ENCODE measurements at places on chromosomes 11 and 22.

GRCh38 chr11:116558504-116559211, 214.1 kb downstream of the BUD13 start:
- peak; percentile 32 for DNase-seq

DNA sequence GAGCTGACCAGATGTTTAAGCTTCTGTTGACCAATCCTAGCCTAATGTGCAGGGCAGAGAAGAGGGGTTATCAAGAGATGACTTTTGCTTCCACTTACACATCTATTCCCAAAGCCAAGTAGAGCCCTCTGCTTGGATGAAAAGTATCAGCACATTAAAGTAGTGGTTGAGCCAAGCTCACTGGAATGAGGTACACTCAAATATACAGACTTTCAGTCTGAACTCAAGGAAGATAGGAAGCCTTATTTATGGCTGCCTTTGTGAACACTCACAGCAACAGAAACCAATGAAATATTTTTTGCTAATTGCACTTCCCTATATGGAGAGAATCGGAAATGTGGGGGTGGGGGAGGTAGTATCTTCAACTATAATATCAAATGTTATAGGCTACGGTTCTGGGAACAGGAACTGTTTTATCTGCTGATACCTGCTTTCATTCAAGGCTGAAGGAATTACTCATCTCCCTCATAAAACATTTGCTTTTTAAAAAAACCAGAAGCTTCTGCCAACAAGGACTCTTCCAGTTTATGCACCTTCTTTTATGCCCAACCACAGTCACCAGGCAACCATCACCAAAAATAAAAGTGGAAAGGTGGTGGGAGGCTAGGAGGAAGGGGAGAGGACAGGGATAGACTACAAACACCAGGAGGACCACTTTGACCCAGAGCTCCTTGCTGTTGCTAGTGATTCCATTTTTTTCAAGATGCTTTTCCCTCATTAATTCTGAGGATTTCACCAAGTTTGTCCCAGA, 91.2 kb downstream of the CLPB start:
- DNase-seq, result no peak

GRCh38 chr22:20567993-20568417, 60.6 kb downstream of the MED15 start:
- DNase-seq, result peak; percentile 76

GRCh38 chr11:78429660-78430059, 12.0 kb upstream of the GAB2 start:
- no peak for DNase-seq

- no peak for DNase-seq
Observed at GRCh38 chr11:46879056-46879585, 33.0 kb upstream of the CKAP5 start.

DNA sequence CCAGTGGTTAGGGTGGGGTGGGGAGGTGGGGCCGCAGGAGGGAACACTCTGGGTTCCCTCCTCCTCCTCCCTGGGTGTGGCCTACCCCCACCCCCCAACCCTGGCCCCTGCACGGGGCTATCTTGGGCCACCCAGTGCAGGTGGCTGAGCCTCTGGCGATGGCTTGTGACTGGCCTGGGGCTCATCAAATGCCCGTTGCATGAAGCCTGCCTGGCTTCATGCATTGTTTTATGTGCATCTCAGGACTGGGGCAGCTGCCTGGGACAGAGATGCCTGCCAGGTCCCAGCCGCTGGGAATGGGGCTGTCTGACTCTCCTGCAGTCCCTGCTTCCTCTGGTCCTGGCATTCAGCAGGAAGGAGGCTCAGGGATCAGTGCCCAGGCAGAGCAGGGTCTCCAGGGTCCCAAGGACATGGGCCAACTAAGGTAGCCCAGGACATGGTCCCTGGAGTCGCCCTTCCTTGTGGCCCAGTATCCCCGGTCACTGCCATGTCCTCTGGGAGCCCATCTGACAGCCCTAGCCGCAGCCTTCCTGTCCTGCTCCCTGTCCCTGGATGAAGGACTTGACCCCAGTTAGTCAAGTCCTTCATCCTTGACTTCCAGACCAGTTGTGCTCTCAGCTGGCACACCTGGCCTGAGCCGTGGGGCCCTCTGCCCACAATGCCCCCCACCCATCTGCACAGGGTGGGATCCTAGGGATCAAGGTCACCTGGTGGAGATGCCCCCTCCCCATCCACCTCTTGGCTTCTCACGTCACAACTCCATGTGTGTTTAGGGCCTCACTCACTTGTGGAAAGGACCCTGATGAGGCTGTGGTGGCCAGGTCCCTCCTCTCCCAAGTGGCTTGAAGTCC, 112.1 kb upstream of the FGF3 start:
- DNase-seq, result no peak

- DNase-seq, result peak; percentile 99
Observed at GRCh38 chr22:37741312-37741795, 44.5 kb downstream of the TRIOBP start.

GRCh38 chr11:77111277-77111676, 8.6 kb downstream of the OMP start:
- peak; percentile 52 for DNase-seq

- no peak for DNase-seq
Observed at GRCh38 chr22:36003972-36004674, 24.5 kb downstream of the RBFOX2 start.

- DNase-seq, result peak; percentile 26
Observed at GRCh38 chr11:94511932-94512781, at the start of gene C11orf97. Gene C11orf97 (plus strand): TSS chr11:94512461. CDS start chr11:94512529, 68 bp downstream.

GRCh38 chr11:34633990-34634693, 13.2 kb downstream of the EHF start:
- DNase-seq, result peak; percentile 57

- DNase-seq, result peak; percentile 94
Observed at GRCh38 chr11:118415739-118416068, 14.3 kb downstream of the ATP5MG start.

- no peak for DNase-seq
Observed at GRCh38 chr22:43014316-43014868, 557 bp downstream of the PACSIN2 start.

DNA sequence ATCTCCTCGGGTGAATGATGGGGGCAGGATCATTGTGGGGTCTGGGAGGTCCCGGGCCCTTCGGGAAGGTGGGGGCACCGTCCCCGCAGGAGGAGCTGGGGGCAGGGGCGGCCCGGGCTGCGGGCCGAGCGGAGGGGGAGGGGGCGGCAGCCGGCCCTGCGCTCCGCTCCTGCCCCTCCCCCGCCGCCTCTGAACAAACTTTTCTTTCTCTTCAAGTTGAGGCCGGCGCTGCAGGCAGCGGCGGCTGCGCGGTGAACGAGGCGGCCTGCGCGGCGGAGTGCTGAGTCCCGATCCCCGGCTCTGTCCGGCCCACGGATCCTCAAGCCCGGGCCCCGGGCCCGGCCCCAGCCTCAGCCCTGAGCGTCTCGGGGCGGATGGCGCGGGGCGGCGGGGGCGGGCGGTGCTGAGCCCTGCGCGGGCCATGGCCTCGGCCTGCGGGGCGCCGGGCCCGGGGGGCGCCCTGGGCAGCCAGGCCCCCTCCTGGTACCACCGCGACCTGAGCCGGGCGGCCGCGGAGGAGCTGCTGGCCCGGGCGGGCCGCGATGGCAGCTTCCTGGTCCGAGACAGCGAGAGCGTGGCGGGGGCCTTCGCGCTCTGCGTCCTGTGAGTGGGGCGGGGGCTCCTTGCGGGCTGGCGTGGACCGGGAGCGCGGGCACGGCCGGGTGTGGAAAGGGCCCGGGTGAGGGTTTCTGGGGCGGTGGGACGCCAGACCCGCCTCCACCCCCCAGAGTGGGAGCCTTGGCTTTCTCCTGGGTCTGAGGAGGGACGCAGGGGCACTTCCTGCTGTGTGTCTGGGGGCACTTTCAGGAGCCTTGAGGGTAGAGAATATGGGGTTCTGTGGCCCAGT, at the start of gene INPPL1:
TSS of gene INPPL1 (plus strand) at position 204 of the 847 bp plus-strand sequence. CDS start at position 422, 218 bp downstream.
- DNase-seq, result peak; percentile 18

- no peak for DNase-seq
Observed at GRCh38 chr22:30048681-30049080, 31.6 kb upstream of the HORMAD2 start.

- DNase-seq, result peak; percentile 86
Observed at GRCh38 chr11:100929377-100929776, 200.2 kb downstream of the PGR start.

DNA sequence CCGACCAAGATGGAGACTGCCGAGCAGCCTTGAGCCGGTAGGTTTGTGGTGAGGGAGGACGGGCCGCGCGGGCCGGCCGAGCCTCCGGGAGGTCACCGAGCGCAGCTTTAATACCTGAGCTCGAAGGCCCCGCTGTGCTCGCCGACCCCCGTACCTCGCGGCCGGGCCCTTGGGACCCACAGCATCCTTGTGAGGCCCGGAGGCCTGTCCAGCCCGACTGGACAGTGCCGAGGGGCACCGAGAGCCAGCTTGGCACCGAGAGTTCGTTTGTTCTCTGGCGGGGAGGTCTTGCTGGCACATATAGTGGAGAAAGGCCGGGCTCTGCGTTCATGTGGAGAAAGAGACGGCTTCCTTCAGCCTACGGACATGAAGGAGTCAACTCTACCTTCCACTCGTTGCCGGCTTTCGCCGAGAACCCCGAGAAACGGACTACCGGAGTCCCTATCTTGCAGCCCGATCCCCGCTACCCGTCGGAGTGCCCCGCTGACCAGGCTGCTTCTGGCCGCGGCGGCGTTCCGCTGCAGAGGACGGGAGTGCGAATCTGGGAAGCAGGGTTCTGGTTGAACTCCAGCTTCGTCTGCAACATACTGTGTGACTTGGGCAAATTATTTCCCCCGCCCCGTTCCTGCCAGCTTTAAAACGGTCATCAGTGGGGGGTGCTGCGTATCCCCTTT, 349 bp downstream of the TSSC4 start:
- no peak for DNase-seq

- no peak for DNase-seq
Observed at GRCh38 chr11:78647266-78647915, 72.7 kb upstream of the NARS2 start.

Measured in fibroblast of mammary gland (primary cell).